ENCODE measurements at places on chromosomes 3 and 15. TPM values are rescaled to one million over a fixed set of nuclear protein-coding genes. Genes with fewer than 3 reads are reported as not detected.

DNA sequence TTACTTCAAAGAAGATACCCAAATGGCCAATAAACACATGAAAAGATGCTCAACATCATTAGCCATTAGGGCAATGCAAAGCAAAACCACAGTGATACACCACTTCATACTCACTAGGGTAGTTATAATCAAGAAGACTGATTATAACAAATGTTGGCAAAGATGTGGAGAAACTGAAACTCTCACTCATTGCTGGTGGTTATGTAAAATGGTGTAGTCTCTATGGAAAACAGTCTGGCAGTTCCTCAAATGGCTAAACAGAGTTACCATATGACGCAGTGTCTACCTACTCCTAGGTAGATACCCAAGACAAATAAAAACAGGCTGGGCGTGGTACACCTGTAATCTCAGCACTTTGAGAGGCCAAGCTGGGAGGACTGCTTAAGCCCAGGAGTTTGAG lies 3.5 kb upstream of the ZFAND6 start:
- H3K27me3 ChIP-seq, result no peaks in the 10 kb centered on the region
- no peak overlapping the region for H3K4me3 ChIP-seq
- peaks cover 3% of the 10 kb centered on the region for H3K4me1 ChIP-seq
- no peak for DNase-seq

DNA sequence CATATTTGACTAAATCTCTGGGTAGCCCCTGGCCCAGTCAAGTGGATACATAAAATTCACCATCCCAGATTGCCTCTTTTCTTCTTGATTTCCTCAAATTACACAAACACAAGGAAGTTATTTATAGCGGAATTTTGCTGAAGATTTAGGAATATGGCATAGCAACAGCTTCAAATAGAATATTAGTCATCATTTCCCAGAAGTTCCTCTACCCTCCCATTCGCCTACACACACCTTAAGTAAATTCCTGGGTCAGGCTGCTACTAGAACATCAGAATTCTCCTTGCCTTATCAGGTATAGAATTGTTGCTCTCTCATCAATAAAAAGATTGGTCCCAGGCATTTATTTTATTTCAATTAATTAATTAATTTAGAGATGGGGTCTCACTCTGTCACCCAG lies 31.6 kb downstream of the MESD start:
- H3K27me3 ChIP-seq, result no peaks in the 10 kb centered on the region
- H3K27ac ChIP-seq, result no peak overlapping the region
- no peak overlapping the region for H3K4me3 ChIP-seq
- no peak for DNase-seq
- H3K36me3 ChIP-seq, result no peaks in the 10 kb centered on the region
- H3K4me1 ChIP-seq, result no peaks in the 10 kb centered on the region

GRCh38 chr3:58351920-58352319 lies 19.2 kb downstream of the PXK start:
- no peaks in the 10 kb centered on the region for H3K27me3 ChIP-seq
- no peak overlapping the region for H3K27ac ChIP-seq
- no peak overlapping the region for H3K4me3 ChIP-seq
- no peaks in the 10 kb centered on the region for H3K4me1 ChIP-seq
- DNase-seq, result no peak

GRCh38 chr3:66603151-66603611 lies 102.4 kb upstream of the LRIG1 start:
- DNase-seq, result no peak
- H3K27ac ChIP-seq, result no peak overlapping the region
- H3K4me3 ChIP-seq, result no peak overlapping the region
- no peaks in the 10 kb centered on the region for H3K36me3 ChIP-seq

GRCh38 chr15:93201940-93202339 lies 112.9 kb upstream of the RGMA start:
- no peak overlapping the region for H3K27ac ChIP-seq
- H3K36me3 ChIP-seq, result no peaks in the 10 kb centered on the region
- H3K27me3 ChIP-seq, result no peaks in the 10 kb centered on the region
- no peaks in the 10 kb centered on the region for H3K4me1 ChIP-seq

DNA sequence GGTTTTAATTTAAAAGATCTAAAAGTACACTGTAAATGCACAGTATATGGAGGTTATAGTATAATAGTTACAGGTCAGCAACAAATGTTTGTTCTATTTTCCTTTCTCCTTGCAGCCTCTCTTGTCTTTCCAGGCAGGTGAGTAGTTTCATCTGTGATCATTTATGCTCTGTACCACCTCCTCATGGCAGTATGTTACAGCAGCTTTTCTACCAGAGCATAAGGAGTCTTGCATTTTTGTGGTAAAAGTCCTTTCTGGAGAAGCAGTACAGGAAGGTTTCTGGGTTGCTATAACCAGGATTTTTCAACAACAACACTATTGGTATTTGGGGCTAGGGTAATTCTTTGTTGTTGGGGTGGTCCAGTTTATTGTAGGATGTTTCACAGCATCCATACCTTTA lies 59.5 kb downstream of the ZNF609 start:
- H3K4me3 ChIP-seq, result no peak overlapping the region
- no peak overlapping the region for H3K27ac ChIP-seq
- peaks cover 17% of the 10 kb centered on the region for H3K4me1 ChIP-seq
- no peaks in the 10 kb centered on the region for H3K36me3 ChIP-seq
- no peaks in the 10 kb centered on the region for H3K27me3 ChIP-seq
- no peak for DNase-seq

GRCh38 chr3:64174328-64174727 lies 50.9 kb downstream of the PRICKLE2 start:
- H3K27me3 ChIP-seq, result no peaks in the 10 kb centered on the region
- H3K4me3 ChIP-seq, result no peak overlapping the region
- DNase-seq, result no peak
- H3K4me1 ChIP-seq, result no peaks in the 10 kb centered on the region

- no peaks in the 10 kb centered on the region for H3K27me3 ChIP-seq
- no peak overlapping the region for H3K4me3 ChIP-seq
- DNase-seq, result no peak
- no peak overlapping the region for H3K27ac ChIP-seq
These were observed 3.8 kb upstream of the ACAD9 start for GRCh38 chr3:128875556-128876120.

DNA sequence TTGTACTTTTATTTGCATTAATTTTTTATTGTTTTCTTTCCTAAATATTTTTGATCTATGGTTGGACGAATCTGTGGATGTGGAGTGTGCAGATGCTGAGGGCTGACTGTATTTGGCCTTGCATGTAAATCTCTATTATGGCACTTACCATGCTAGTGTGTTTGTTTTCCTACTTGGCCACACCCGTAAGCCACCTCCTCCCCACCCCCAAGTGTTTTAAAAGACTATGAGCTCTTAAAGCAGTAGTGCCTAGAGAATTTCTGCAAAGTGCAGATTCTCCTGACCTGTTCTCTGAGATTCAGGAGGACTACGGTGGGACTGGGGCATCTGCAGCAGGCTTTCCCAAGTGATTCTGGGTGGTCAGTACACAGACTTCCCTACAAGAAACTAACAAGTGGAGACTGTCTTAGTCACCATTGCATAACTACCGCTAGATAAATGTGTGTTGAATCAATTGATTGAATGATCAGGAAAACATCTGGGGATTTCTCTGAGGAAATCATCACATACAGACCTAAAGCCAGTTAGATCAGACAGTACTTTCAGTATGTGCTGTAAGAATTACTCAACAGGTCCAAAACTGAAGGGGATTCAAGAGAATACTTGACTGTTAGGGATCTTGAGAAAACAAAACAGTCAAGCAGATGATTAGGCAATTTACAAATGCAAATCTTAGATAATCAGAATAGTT lies 6.2 kb upstream of the TIPARP start:
- H3K4me3 ChIP-seq, result no peak overlapping the region
- no peaks in the 10 kb centered on the region for H3K4me1 ChIP-seq
- no peaks in the 10 kb centered on the region for H3K36me3 ChIP-seq
- H3K27me3 ChIP-seq, result no peaks in the 10 kb centered on the region

- no peaks in the 10 kb centered on the region for H3K27me3 ChIP-seq
- H3K27ac ChIP-seq, result no peak overlapping the region
- peak; percentile 33 for DNase-seq
- no peaks in the 10 kb centered on the region for H3K4me1 ChIP-seq
These were observed 138.3 kb upstream of the AGBL1 start for GRCh38 chr15:85941186-85941855.

GRCh38 chr15:67133738-67134066 lies 68.3 kb downstream of the SMAD3 start:
- no peak overlapping the region for H3K4me3 ChIP-seq
- no peak for DNase-seq
- peak overlapping the region; percentile 94 for H3K27ac ChIP-seq
- no peaks in the 10 kb centered on the region for H3K27me3 ChIP-seq
- H3K4me1 ChIP-seq, result peaks cover 17% of the 10 kb centered on the region
- H3K36me3 ChIP-seq, result no peaks in the 10 kb centered on the region

DNA sequence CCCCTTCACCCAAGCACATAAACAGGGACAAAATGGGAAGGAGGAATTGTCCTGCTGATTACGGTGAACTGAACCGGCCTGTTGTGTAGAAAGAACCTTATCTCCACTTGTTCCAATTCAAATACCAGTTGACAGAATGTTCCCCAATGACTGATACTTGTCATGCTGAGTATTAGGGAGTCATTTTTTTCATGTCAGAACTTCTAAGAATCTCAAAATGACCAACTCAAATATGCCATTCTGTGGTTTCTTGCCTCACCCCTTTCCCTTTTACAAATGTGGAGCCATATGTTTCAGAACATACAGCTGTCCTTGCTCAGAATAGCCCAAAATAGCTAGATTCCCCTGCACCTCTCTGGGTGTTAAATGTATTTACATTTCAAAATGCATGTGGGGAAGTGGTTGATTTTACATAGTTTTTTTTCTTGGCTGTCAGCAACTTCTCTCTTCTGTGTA lies 405.9 kb upstream of the TBL1XR1 start:
- H3K27ac ChIP-seq, result no peak overlapping the region
- no peak for DNase-seq
- no peaks in the 10 kb centered on the region for H3K27me3 ChIP-seq
- no peaks in the 10 kb centered on the region for H3K4me1 ChIP-seq
- no peaks in the 10 kb centered on the region for H3K36me3 ChIP-seq

GRCh38 chr3:168272343-168272985 lies 176.7 kb upstream of the GOLIM4 start:
- no peaks in the 10 kb centered on the region for H3K27me3 ChIP-seq
- H3K27ac ChIP-seq, result no peak overlapping the region
- DNase-seq, result no peak
- no peaks in the 10 kb centered on the region for H3K4me1 ChIP-seq

GRCh38 chr15:44541282-44541958 lies 4.5 kb downstream of the EIF3J start:
- no peaks in the 10 kb centered on the region for H3K36me3 ChIP-seq
- H3K4me3 ChIP-seq, result no peak overlapping the region
- no peak overlapping the region for H3K27ac ChIP-seq

- H3K27me3 ChIP-seq, result no peaks in the 10 kb centered on the region
- H3K27ac ChIP-seq, result no peak overlapping the region
- no peak overlapping the region for H3K4me3 ChIP-seq
- no peak for DNase-seq
- no peaks in the 10 kb centered on the region for H3K4me1 ChIP-seq
- no peaks in the 10 kb centered on the region for H3K36me3 ChIP-seq
These were observed 97.9 kb downstream of the APBA2 start for GRCh38 chr15:28983432-28984311.

- H3K4me1 ChIP-seq, result no peaks in the 10 kb centered on the region
- H3K36me3 ChIP-seq, result no peaks in the 10 kb centered on the region
- DNase-seq, result no peak
- H3K27me3 ChIP-seq, result no peaks in the 10 kb centered on the region
- H3K4me3 ChIP-seq, result no peak overlapping the region
These were observed 210.5 kb upstream of the TLE3 start for GRCh38 chr15:70308011-70308734.

GRCh38 chr3:68915973-68916372 lies 16.4 kb downstream of the TAFA4 start:
- H3K4me1 ChIP-seq, result no peaks in the 10 kb centered on the region
- H3K27ac ChIP-seq, result no peak overlapping the region
- no peak for DNase-seq
- H3K4me3 ChIP-seq, result no peak overlapping the region
- peaks cover 6% of the 10 kb centered on the region for H3K27me3 ChIP-seq
- no peaks in the 10 kb centered on the region for H3K36me3 ChIP-seq

DNA sequence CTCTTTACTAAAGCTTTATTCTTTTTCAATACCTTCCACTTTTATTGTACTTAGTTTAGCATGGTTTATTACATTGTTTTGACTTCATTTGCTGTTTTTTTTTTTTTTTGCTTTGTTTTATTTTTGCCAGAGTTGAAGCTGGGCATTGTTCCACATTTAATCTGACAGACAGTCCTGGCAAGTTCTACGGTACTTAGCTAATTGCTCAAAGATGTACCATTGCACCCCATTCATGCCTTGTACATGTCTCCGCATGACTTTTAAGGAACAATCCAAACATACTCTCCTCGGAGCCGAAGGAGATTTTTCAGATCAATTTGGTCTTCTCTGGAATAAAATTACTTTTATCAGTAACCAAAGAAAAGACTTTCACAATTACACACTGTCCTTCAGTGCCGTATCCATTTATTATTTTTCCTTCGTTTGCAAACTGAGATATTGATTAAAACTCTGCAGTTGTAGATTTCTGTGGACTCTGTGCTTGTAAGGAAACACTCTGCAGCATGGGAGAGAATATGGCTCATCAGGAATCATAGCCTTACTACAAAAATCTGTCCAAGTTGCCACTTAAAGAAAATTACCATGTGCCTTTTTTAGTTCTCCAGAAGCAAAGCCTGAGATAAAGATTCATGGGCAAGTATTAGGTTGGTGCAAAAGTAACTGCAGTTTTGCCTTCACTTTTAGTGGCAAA lies 952.0 kb downstream of the AGBL1 start:
- H3K36me3 ChIP-seq, result no peaks in the 10 kb centered on the region
- H3K27ac ChIP-seq, result no peak overlapping the region
- H3K27me3 ChIP-seq, result no peaks in the 10 kb centered on the region
- no peak overlapping the region for H3K4me3 ChIP-seq

- H3K27me3 ChIP-seq, result no peaks in the 10 kb centered on the region
- no peak overlapping the region for H3K27ac ChIP-seq
- no peak overlapping the region for H3K4me3 ChIP-seq
- no peaks in the 10 kb centered on the region for H3K4me1 ChIP-seq
- DNase-seq, result no peak
These were observed 93.0 kb downstream of the MEIS2 start for GRCh38 chr15:37007301-37007700.

The DNAH1 gene
- total RNA-seq, result 46.2 TPM

The RABL3 gene
- 54.6 TPM for total RNA-seq

The FAM81A gene
- total RNA-seq, result not detected

The SPTBN5 gene
- 0.61 TPM for total RNA-seq

The ABI3BP gene
- total RNA-seq, result 50.0 TPM

The AMT gene
- total RNA-seq, result 15.5 TPM

The B3GNT5 gene
- 23.1 TPM for total RNA-seq

The C3orf52 gene
- total RNA-seq, result 0.59 TPM

The WDR49 gene
- total RNA-seq, result 10.4 TPM

Data from uterus (tissue), 4 donors.